ENCODE measurements at places on chromosomes 13 and 19.

- no peak for DNase-seq
Observed at GRCh38 chr19:35879068-35879467, 10.7 kb downstream of the APLP1 start.

DNA sequence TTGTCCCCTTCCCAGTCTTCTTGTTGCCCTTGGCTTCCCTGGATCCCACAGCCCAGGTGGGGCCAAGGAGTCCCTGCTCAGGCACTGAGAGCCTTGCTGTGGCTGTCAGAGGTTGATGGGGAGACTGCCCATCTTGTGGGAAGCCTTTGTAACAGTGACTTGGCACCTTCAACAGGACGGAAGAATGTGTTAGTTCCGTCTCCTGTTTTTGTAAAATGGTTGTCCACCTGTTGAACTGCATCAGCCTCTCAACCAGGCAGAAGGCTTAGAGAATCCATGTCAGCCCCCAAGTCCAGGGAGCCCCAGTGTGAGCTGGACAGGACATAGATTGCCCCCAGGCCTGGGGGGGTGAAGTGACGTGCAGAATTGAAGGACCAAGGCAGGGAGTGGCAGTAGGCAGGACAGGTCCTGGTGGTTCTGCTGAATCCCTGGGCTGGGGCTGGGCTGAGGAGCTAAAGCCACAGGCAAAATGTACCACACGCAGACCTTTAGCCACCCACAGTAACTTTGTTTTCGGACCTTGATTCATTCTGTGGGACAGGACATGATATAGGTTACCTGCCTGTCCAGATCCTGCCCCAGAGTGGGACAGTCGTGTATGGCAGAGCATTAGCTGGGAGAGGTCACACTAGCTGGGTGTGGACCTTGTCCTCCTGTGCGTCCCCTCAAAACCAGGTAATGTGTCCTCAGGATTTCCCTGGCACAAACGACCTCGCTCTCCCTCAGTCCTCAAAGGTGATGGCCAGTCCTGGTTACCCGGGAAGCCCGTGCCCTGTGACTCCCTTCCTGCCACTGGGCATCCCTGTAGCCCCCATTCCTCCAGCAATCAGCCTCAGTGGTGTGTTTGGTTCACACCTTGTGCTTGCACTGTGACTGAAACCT lies 47.0 kb downstream of the GATAD2A start:
- no peak for DNase-seq

GRCh38 chr19:55228015-55228391 lies 560 bp downstream of the TMEM86B start:
- no peak for DNase-seq

- DNase-seq = no peak
Observed at GRCh38 chr13:113121183-113121927, 1.2 kb upstream of the F10 start.

GRCh38 chr13:60720590-60720989 lies 323.6 kb downstream of the TDRD3 start:
- DNase-seq = no peak

DNA sequence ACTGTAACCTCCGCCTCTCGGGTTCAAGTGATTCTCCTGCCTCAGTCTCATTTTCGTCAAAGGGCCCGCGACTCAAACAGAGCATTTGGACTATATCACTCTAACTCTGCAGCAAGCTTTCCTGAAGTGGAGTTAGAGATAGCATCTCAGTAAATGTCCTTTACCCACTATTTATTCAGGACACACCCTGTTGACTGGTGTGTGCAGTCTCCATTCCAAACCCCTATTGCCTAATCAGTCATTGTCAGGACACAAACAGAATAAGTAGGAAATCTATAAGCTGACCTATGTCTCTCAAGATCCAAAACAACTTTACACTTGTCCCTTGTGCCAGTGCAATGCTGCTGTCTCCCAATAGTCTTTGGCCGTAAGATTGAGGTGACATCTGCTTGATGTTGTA lies 1.4 kb downstream of the ZNF222 start:
- DNase-seq = peak; percentile 31

DNA sequence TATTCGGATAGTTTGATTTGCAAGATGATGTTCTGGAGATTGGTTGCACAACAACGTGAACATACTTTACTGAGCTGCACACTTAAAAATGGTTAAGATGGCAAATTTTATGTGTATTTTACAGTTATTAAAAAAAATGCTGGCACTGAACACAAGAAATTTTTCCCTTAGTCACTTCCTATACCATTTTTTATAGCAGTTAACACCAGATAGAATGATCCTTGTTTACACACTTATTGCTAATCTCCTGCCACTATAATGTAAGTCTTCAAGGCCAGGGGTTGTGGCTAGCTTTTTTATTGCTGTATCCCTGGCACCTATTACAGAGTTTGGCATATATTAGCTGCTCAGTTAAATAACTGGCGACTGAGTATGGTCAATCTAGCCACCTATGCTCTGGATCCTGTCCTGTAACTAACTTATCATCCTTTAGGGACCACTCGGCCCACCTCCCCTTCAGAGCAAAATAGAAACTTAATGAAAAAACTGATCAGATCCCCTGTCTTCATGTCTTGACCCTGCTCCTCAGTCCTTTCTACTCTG lies 2.0 kb upstream of the EBPL start:
- DNase-seq = peak; percentile 49

DNA sequence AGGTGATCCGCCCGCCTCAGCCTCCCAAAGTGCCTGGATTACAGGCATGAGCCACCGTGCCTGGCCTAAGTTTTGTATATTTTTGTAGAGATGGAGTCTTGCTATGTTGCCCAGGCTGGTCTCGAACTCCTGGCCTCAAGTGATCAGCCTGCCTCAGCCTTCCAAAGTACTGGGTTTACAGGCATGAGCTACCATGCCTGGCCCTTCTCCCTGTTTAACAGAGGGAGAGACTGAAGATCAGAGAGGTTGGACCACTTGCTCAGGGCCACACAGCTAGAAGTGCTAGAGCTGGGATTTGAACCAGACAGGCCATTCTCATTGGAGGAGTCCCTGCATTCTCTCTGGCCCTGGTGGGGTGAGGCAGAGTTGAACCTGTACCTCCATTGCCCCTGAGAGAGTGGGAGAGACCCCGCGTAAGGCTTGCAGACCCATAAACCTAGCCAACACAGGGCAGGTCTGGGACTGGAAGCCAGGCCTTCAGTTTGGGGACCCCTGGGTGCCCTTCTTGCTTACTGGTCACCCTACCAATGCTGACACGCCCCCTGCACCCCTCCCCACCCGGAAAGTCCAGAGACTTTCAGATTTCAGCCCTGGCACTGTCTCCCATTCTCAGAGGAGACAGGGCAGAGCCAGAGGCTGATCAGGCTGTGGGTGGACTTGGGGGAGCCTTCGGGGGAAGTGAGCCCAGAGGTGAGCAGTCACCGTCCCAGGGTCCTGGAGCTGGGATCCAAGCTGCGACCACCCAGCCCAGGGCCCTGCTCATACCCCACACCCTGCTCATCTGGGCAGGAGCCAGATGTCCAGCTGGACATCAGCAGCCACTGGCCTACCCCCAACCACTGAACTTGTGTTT lies 13.3 kb downstream of the TTYH1 start:
- no peak for DNase-seq

DNA sequence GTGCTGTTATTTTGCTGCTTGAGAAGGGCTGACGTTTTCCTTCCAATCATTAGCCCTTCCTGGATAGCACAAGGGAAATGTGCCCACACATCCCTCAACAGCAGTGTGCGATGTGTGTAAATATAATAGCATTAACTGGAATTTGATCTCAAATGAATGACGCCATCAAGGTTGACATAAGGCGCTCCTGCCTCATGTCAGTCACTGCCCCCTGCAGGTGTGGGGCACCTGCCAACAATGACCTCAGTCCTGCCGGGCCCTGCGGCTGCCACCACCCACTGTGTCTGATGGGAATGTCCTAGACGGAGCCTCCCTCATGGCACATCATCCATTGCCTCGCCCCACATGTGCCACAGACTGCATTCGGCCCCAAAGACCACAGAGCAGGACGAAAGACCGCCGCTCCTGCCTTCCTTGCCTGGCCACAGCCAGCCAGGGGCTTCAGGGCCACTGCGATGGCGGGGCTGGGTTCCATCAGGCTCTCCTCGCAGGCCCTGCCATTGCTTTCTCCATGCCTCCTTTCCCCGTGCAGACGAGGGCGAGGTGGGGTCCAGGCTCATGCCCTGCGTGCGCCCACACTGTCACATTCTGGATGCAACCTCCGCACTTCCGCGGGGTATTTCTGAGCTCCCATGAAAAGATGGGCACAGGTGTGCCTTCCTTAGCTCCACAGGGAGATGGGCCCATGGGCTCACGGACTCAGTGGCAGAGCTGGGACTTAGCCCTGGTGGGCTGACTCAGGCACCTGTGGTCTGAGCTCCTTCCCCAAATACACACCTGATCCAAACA lies 146.7 kb downstream of the SOX1 start:
- DNase-seq = no peak

- no peak for DNase-seq
Observed at GRCh38 chr19:15846923-15847322, 31.5 kb upstream of the OR10H1 start.

- no peak for DNase-seq
Observed at GRCh38 chr13:110600261-110600819, 15.0 kb upstream of the NAXD start.

GRCh38 chr13:28538932-28539331 lies 44.0 kb upstream of the FLT1 start:
- DNase-seq = peak; percentile 17

DNA sequence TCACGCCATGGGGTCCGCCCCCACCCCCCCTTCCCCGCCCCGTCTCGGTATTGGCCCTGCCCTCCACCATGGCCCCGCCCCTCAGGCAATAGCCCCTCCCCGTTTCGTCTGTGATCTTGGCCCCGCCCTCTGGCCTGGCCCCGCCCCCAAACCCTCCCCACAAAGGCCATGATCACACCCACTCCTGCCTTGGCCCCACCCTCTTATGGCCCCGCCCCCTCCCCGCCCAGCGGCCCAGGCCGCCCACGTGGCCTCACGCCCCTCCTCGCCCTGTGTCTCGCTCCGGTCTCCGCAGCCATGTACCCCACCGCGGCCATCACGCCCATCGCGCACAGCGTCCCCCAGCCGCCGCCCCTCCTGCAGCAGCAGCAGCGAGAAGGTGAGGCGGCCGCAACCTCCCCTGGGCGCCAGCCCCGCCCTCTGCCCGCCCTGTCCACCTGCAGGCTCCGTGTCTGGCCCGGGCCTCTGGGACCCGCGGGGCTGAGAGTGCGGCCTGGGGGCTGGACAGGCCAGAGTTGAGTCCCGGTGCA lies 61.3 kb downstream of the CELF5 start:
- DNase-seq = peak; percentile 23

- peak; percentile 21 for DNase-seq
Observed at GRCh38 chr19:8607386-8607785, 3.1 kb downstream of the ADAMTS10 start.

GRCh38 chr13:32585550-32586079 lies 637 bp upstream of the PDS5B start:
- DNase-seq = peak; percentile 21

- DNase-seq = no peak
Observed at GRCh38 chr13:79044415-79044814, 361.6 kb downstream of the RBM26 start.

- DNase-seq = no peak
Observed at GRCh38 chr13:31670831-31671617, 68.3 kb upstream of the RXFP2 start.

GRCh38 chr13:26561651-26562511 lies 4.4 kb downstream of the WASF3 start:
- DNase-seq = no peak

- DNase-seq = no peak
Observed at GRCh38 chr13:56718791-56719190, 421.9 kb upstream of the PRR20A start.

DNA sequence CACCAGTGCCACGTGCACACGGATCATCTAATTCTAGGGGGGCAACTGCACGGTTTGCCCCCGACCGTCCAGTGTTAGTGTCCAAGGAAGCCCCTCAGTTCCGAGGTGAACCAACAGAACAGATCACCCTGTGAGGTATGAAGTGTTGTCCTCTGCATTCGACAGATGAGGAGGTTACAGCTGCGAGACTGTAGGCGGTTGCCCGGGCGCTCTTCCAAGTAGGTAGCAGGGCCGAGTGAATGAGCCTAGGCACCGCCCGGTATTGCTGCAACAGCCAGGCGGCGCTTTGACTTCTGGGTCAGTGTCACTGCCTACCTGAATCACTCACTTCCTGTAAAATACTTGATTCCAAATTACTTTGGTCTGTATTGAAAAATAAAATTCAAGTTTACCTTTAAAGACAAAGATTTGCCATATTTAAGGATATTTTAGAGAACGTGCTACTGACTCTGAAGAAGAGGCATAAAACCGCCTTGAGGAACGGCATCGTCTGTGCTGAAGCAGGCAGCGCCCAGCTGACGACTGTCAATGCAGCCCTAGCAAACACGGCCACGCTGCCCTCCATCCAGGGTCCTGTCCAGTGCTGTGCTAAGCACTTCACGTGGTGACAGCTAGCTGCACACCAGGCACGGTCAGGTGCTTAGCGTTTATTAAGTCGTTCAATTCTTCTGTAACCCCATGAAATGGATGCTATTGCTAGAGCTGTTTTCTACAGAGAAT lies 19.3 kb upstream of the RASA3 start:
- DNase-seq = peak; percentile 60

GRCh38 chr13:110925023-110925612 lies 10.2 kb upstream of the ANKRD10 start:
- DNase-seq = peak; percentile 44

DNA sequence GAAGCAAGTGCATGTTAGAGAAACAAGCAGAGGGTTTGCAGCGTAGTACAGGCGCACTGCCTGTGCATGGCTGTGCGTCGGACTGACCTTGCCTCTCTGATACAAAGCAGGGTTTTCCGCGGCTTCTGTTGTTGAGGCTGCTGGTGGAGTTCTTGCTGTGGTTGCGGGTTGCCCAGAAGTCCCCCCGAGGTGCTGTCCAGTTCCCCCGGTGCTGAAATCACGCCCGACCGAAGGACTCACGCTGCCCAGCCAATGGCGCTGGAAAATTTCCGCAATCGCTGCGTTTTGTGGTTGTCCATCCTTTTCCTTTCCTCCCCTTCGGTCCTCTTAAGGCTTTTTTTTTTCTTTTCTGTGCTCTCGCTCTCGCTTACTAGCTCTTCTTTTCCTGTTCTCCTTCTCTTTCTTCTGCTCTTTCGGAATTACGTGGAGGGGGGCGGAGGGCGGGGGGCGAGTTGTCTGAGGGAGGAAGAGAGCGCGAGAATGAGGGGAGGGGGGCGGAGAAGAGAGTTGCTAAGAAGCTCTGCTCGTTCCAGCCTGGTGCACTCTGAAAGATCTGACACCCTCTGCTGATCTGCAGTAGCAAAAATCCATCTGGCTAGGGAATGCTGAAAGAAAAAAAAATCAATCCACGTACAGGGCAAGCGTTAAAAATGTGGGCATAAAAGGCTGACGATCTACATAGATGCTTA lies at the start of gene SLITRK1:
TSS of gene SLITRK1 (minus strand) at position 558 of the 689 bp plus-strand sequence. CDS start 967 bp downstream, outside the sequence.
- DNase-seq = peak; percentile 33

DNA sequence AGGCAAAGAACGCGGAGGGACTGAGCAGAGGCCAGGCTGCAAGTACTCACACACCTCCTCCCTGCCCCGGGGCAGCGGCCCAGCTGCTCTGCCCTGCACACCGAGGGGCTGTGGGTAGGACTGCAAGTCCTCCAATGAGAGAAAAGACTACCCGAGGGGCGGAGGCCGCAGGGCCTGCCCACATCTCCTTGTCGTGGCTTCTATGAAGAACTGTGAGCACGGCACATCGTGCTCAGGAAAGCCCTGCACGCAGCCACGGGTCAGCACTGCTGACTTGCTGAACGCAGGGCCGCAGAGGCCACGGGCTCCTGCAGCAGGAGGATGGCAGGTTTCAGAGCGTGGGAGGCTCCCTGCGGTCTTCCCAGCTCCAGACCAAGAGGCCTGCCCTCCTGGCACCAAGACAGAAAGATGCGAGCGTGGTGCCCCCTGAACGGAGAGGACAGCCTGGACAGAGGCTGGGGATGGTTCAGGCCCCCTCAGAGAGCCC lies 37.4 kb downstream of the CEBPG start:
- DNase-seq = no peak
